Inflammatory macrophage treated with lipopolysaccharide for 1 hour (primary cell): ENCODE measurements at places on chromosomes 2 and 18.

DNA sequence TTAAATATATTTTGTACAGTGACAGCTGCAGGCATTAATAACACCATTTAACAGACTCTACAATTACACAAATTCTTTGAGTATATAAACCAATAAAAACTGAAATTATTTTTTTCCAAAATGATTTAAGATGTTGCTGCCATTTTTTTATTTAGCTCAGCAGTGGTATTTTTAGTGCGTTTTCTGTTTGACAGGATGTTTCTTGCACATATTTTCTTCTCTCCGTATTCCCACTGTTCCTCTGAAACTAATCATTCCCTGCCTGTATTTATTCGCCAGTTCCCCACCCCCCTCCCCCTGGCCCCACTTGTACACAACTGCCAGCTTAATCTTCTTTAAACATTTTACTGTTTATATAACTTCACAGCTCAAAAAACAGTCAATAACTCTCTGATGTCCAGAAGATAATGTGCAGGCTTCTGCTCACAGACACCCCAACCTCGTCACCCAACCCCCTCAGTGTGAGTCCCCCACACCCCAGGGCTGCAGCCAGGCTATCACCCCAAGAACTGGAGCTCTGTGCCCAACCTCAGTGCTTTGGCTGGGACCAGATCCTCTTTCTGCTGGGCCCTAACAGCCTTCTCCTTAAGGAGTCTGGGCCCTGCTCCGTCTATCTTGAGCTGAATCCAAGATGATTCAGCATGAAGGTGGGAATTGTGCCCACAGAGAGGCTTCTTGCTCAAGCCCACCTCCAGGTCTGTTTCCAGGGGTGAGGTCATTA is 41.6 kb upstream of the MAP4K4 start:
- DNase-seq = no peak

DNA sequence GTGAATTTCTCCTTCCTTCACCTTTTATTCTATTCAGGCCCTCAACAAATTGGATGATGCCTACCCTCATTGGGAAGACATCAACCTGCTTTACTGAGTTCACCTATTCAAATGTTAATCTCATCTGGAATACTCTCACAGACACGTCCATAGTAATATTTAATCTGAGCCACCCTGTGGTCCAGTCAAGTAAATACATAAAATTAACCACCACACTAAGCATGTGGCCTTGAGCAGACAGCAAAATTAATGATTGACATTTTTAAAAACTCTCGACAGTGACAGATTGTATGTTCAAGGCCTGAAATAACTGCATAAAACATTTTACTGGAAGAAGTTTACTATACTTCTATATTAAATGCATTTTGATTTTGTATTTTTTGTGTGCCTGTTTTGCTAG is 540.6 kb upstream of the GCFC2 start:
- no peak for DNase-seq

DNA sequence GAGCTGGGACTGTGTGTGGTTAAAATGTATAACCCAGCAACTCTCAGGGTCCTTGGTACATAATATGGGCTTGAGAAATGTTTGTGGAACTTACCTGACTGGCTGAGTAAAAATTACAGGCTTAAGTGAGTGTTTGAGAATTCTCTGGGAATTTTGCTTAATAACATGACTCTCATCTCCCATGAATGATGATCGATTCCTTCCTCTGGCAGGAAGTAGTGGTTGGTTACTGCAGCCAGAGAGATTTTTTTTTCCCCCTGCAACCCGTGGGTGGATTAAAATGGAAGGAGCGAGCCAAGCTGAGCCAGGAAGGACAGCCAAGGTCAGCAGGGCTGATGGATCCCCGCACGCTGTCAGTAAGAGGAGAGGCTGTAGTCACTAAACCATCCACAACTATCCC is 40.6 kb upstream of the RFX8 start:
- DNase-seq = no peak

GRCh38 chr18:62952807-62953206 is 237.5 kb downstream of the PHLPP1 start:
- DNase-seq = no peak

GRCh38 chr2:112494828-112495227 is 12.9 kb downstream of the TTL start:
- no peak for DNase-seq

DNA sequence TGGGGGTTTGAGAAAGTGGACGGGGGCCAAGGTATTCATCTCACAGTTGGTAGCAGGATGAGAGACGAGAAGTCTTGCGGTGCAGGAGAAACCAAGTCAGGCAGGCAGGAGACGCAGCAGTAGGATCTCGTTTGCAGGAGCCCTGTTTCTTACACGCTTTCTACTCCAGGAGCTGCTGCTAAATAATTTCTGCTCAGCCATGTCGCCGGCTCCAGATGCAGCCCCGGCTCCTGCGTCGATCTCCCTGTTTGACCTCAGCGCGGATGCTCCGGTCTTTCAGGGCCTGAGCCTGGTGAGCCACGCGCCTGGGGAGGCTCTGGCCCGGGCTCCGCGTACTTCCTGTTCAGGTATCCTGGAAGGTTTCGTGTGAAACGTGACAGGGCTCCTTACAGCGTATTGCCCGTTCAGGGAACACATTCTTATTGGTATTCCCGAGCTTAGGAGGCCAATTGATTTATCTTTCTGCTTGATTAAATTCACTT is 494 bp downstream of the ANKZF1 start:
- no peak for DNase-seq

DNA sequence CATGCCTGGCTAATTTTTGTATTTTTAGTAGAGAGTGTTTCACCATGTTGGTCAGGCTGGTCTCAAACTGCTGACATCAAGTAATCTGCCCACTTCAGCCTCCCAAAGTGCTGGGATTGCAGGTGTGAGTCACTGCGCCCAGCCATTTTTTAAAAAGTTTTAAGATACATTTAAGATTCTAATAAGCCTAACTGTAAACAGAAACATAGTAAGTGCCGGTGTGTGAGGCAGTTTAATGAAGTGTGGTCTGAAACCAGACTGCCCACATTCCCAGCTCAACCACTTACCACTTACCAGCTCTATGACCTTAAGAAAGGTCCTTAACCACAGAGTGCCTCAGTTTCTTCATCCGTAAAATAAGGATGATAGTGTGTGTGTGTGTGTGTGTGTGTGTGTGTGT is 42.4 kb downstream of the TMEM237 start:
- DNase-seq = no peak

GRCh38 chr2:194815475-194815874 is 841.6 kb upstream of the SLC39A10 start:
- no peak for DNase-seq

GRCh38 chr18:9365406-9365805 is 30.8 kb downstream of the TWSG1 start:
- DNase-seq = no peak

DNA sequence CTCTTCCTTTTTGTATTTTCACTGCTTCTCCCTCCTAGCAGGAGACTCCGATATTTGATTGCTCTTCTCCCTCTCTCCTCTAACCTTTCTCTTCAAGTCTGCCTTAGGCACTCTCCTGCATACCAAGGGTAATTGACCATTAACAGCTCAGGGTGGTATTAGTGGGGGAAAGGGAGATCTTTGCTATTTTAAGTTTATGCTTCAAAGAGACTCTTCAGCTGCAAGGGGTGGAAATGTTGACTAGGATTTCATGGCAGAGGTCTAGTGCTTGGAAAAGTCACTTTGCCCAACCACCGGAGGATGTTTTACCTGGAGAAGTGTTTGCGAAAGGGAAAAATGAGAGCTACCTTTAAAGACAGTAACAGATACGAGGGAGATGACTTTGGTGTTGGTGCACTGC is 453.7 kb downstream of the SLC4A3 start:
- no peak for DNase-seq

DNA sequence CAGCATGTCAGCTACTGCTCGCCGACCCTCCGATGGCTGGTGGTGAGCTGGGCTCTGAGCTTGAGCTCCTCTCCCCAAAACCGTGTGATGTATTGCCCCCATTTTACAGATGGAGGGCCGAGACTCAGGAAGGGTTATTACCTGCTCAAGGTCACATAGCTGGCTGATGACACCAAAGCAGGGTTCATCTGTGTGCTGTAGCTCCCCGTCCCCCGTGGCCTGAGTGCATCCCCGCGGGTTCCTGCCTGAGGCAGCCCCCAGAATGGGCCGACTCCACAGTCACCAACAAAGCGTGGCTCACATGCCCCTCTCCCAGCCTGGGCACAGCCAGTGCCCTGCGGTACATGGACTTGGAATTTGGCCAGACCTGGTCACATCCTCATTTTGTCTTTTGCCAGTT is 198.6 kb downstream of the TFCP2L1 start:
- no peak for DNase-seq

DNA sequence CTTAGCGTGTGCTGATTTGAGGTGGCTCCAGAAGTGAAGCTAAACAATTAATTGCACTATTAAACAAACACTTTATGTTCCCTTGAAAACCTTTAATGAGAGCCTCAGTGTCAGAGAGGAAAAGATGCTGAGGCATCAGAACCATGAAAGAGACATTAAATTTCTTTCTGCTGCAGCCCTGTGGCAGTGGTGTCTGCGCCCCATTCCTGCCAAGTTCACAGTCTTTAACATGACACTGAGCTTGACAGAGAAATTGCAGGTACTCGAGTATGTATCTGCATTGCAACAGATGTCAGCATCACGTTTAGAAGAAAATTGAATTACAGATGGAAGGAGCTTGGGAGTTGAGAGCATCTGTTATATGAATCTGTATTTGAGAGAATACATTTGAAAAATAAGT is 111.3 kb upstream of the CREB1 start:
- DNase-seq = no peak
